Mucosa of descending colon (tissue), 3 donors: ENCODE measurements at places on chromosomes 3 and 15. TPM values are rescaled to one million over a fixed set of nuclear protein-coding genes. Genes with fewer than 3 reads are reported as not detected.

DNA sequence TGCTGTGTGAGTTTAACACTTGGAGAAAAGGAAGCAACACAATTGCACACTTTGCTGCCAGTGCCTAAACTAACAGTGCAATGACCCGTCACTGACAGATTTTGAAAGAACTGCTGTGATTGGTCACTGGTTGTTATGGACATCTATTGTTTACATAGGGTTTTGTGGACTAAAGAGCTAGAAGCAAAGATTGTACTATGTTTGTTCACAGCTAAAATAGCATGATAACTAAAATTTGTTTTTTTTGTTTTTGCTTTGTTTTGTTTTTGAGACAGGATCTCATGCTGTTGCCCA is 112.4 kb upstream of the GOLGA8J start:
- DNase-seq, result no peak

- no peak for DNase-seq
Measured at GRCh38 chr15:90425726-90426346, 37.8 kb downstream of the IQGAP1 start.

- no peak for DNase-seq
Measured at GRCh38 chr3:32113981-32114545, 7.6 kb downstream of the GPD1L start.

- no peak for DNase-seq
Measured at GRCh38 chr3:8554696-8555095, 53.1 kb downstream of the LMCD1 start.

DNA sequence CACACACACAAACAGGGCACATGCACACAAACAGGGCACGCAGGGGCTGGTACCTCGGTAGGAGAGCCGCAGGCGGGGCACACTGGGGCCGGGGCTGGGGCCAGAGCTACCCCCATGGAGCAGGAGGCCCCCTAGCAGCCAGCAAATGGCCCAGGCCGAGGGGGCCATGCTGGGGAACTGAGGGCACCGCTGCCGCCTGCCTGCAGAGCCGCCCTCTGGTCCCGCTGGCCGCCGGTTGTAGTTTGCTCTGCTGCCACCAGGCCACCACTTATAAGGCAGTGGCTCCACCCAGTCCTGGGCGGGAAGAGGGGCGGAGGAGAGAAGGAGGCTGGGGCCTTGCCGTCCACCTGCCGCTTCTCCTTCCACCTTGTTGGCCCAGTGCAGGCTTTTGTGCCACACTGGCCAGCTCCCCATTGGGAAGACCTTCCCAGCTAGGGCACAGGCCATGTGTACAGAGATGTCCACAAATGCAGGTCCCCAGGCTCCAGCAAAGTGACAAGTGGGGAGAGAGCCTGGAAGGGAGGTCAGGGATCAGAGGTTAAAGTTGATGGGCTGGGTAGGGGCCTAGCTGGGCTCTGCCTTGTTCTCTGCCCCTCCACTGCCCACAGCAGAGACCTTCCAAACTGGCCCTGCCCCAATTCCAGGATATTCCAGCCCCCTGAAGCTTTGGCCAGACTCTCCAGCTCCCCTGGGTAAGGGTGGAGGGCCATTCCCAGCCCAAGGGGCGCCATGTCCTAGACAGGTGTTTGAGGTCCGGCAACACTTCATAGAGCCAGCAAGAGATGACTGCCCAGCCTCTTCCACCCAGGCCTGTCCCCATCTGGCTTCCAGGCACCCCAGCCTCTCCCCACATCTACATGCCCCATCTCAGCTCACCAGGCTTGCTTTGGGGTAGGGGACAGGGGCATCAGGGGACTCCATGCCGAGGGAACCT is at the start of gene SEMA3G:
Gene SEMA3G, minus strand, starts transcription at position 244 of the 934 bp plus-strand sequence. Its CDS starts 76 bp downstream, at position 168.
- DNase-seq, result peak; percentile 87

DNA sequence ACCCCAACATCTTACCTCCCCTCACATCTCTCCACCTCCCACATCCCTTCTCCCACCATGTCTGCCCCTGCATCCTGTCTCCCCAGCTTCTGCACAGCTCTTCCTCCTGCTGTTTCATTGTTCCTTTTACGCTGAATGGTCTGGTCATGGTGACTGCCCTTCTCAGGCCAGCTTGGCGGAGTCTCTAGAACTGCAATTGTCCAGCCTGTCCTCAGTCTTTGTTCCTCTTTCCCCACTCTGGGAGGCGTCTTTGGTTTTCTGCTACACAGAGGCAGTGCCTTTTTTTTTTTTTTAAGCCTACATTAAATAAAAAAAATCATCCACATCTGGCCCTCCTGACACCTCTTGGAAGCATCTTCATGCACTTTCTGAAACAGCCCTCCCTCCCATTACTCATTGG is 49.1 kb upstream of the SEC22A start:
- DNase-seq, result no peak

- no peak for DNase-seq
Measured at GRCh38 chr3:25837038-25837437, 47.1 kb downstream of the OXSM start.

DNA sequence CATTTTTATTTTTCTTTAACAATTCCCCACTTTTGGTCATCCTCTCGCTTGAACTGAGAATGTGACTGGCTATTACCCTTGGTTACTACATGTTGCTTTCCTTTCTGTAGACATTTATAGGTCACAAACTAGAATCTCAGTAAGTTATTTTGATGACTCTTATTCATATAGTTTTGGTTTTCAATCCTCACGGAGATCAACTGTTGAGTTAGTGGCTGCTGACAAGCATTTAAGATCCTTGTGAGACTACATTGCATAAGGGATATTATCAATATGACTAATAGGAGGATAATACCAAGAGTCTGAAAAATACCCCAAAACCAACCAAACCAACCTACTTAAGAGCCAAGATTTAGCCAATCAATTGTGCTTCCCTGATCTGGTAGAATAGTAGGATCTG is 16.3 kb downstream of the CCR3 start:
- no peak for DNase-seq

DNA sequence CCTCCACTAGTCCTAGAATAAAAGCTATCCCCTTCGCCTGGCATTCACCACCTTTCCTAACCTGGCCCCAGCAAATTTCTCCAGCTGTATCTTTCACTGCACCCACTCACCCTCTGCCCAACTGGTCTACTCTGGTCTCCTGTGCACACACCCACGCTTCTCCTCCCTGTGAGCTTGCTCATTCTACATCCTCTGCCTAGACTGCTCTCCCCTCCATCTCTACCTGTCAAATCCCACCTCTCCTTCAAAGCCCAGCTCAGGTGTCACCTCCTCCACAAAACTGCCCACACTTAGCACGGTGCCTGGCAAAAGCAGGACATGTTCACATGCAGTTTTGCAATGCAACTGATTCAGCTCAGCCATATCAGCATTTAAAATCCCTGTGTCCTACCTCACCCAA is 45.8 kb upstream of the NTRK3 start:
- DNase-seq, result no peak

GRCh38 chr15:52520421-52520820 is 8.3 kb downstream of the MYO5A start:
- DNase-seq, result no peak

GRCh38 chr15:40134885-40135284 is 26.0 kb upstream of the BUB1B start:
- no peak for DNase-seq

DNA sequence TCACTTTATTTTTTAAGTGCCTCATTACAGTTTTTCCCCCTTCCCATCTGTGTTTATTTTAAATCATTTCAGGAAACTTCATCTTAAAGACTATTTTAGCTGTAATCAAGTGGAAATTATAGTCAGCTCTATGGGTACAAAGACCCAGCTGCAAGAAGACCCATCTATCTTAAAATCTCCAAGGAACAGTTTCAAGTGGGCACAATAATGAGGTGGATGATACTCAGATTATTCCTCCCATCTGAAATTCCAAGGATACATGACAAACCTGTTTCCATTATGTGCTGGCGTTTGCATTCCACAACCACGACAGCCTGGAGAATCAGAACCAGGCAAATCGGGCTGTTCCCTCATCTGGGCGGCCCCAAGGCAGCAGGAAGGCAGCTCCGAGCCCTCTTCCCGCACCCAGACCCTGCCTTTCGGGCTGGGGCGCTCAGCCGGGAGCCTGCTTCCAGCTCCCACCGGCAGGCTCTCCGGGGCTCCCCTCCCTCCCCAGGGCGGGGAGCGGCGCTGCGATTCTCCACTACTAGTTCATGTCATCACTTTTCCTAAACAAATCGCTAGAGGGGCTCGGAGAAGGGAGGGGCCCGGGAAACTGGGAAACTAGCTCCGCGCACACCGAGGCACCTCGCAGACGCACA is at the start of gene MGLL:
Gene MGLL, minus strand, starts transcription at position 475 of the 641 bp plus-strand sequence. Its CDS starts 197 bp downstream, at position 278.
- no peak for DNase-seq

GRCh38 chr15:92541291-92542200 is 114.0 kb downstream of the FAM174B start:
- no peak for DNase-seq

- no peak for DNase-seq
Measured at GRCh38 chr3:113421082-113421481, 20.2 kb downstream of the CFAP44 start.

DNA sequence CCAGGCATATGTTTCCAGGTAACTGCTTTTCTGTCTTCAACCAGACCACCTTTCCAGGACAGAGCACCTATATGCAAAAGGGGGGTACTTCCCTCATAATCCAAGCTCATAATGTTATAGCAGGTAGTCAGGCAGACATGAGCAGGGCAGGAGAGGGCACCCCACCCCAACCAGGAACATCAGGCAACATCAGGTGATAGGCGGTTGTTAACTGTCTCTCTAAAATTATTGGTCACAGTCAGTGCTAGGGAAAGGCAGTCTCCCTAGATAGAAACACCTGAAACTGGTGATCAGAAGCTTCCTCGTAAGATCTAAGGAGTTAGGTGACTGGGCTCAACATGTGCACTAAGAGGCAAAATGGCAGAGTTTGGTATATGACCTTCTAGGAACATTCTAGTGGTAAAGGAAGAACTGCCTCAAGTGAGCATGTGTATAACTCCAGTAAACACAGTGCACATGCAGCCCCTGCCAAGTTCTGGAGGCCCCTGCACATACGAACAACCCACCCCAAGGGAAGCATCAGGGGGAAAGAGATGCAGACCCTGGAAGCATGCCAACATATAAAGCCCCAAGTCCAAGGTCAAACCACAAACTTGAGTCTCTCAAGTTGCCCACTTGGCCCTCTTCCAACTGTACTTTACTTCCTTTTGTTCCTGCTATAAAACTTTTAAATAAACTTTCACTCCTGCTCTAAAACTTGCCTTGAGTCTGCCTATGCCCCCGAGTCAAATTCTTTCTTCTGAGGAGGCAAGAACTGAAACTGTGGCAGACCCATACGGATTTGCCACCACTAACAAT is 270.9 kb downstream of the ULK4 start:
- DNase-seq, result no peak

Gene FAM174B
- 28.5 TPM for total RNA-seq

Gene KLHL6
- 1.9 TPM for total RNA-seq

Gene CYP1A1
- total RNA-seq, result not detected

Gene BCHE
- total RNA-seq, result 1.2 TPM

Gene TUSC7
- not detected for total RNA-seq

Gene C2CD4A
- total RNA-seq, result 0.29 TPM

Gene CNBP
- total RNA-seq, result 353 TPM

Gene AP3B2
- 0.67 TPM for total RNA-seq
